WTC11 (cell line): ENCODE measurements at places on chromosomes 11 and 22. TPM values are rescaled to one million over a fixed set of nuclear protein-coding genes. Genes with fewer than 3 reads are reported as not detected.
A peak's percentile ranks its signal among the peaks of the same experiment; 100 is the strongest.

- DNase-seq = no peak
Measured at GRCh38 chr11:108253176-108253575, 30.3 kb downstream of the ATM start.

- no peak for DNase-seq
Measured at GRCh38 chr22:20881231-20881630, 22.4 kb downstream of the SNAP29 start.

DNA sequence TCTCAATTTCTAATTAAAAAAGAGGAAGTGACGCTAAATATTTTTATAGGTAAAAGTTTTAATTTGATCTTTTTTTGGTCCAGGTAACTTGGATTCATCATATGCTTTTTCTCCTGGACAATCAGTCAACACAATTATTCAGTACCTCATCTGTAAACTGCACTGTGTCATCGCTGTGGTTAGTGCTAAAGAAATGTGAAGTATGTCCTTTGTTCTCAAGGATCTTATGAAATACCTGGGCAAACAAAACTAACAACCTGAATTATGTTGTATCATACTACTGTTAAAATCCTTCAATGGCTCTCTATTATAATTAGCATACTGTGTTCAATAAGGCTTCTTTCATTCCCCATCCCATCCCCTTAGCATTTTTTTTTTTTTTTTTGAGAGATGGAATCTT, 19.9 kb upstream of the SCN3B start:
- no peak for DNase-seq

GRCh38 chr11:124179310-124179709, 3.8 kb upstream of the OR10D3 start:
- DNase-seq = no peak

GRCh38 chr22:35369996-35370395, 10.9 kb upstream of the HMOX1 start:
- no peak for DNase-seq

DNA sequence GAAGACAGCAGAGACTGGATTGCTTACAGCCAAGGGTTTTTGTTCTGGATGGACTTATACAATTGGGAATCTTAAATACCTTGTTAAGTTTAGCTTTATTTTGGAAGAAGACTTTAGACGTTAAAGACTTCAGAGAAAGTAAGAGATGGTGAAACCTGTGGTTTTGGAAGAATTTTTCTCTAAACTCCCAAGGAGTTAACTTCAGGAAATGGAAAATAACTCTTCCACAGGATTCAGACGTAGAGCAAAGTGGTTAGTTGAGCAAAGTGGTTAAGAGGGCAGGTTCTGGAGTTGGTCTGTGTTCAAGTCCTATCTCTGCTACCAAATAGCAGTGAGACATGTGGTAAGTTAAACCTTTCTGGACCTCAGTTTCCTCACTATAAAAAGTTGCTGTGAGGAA, 12.8 kb downstream of the PITPNB start:
- no peak for DNase-seq

GRCh38 chr11:44987506-44987905, 36.8 kb upstream of the TP53I11 start:
- DNase-seq = no peak

GRCh38 chr11:77379253-77379652, 77.8 kb upstream of the GDPD4 start:
- no peak for DNase-seq

DNA sequence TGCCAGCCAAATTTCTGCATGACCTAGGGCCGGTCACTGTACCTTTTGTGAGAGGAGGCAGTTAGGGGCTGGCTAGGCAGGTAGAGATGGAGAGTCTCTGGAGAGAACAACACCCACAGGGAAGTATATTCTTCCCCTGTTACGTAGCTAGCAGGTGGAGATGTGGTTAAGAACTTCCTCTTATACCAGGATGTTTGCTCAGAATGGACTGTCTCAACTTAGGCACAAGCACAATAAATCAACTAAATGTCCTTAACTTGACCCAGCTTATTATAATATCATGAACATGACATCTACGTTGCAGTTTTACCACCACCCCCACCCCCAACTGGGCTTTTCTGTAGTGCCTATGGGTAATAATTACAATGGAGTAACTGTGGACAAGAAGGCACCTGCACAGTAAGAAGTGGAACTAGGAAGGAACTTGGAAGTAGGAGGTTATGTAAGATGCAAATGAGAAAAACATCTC, 60.7 kb upstream of the MPEG1 start:
- DNase-seq = no peak

GRCh38 chr11:17634776-17635550, 84.4 kb upstream of the MYOD1 start:
- no peak for DNase-seq

DNA sequence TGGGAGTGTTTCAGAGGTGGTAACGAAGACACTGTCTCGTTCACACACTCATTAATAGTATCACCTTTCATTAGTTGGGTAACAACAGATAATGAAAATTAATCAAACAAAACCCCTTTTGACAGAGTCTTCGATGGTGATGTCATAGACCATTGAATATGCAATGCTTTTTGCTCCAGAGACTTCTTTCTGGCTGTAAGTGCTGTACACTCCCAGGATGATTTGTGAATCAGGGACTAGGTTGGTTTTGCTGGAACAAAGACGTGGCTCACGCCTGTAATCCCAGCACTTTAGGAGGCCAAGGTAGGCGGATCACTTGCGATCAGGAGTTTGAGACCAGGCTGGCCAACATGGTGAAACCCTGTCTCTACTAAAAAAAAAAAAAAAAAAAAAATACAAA, 9.5 kb upstream of the RASSF10 start:
- DNase-seq = no peak

DNA sequence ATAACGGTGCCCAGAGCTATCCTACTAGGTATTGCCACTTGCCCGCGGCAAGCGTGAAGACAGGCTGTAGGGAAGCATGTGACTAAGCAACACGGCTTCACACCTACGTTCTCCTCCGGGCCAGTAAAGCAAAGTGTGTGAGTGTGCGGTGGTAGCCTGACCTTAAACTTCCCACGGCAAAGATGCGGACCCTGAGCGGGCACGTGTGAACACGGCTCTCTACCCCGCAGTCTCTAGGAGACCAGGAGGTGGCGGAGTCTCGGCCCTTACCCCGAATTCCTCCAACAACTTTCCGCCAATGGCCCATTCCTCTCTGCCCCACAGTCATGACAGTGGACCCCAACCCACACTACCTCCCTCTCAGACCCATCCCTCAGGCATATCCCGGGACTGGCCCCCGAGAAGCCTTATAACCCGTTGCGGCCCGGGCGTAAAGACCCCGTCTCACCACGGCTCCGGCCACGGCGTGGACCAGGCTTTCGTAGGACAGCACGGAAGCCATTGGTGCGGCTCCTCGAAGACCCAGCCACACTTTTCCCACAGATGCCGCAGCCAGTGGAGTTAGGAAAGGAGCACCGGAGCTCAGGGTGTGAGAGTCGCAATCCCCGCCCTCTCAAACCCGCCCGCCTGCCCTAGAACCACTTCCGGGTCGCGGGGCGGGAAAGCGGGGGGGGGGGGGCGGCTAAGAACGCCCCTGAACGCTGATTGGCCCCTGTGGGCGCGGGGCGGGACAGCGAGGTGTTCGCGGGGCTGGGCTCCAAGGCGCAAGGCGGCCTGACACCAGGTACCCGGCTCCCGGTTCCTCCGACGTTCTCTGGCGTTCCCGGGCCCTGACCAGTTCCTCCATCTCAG, at the start of gene SLC25A17:
Gene SLC25A17 (minus strand): TSS at position 600 of the 852 bp plus-strand sequence. CDS start 98 bp downstream, at position 502.
- DNase-seq = peak; percentile 91

GRCh38 chr11:58927393-58928106, 11.7 kb upstream of the GLYATL1 start:
- DNase-seq = peak; percentile 94

DNA sequence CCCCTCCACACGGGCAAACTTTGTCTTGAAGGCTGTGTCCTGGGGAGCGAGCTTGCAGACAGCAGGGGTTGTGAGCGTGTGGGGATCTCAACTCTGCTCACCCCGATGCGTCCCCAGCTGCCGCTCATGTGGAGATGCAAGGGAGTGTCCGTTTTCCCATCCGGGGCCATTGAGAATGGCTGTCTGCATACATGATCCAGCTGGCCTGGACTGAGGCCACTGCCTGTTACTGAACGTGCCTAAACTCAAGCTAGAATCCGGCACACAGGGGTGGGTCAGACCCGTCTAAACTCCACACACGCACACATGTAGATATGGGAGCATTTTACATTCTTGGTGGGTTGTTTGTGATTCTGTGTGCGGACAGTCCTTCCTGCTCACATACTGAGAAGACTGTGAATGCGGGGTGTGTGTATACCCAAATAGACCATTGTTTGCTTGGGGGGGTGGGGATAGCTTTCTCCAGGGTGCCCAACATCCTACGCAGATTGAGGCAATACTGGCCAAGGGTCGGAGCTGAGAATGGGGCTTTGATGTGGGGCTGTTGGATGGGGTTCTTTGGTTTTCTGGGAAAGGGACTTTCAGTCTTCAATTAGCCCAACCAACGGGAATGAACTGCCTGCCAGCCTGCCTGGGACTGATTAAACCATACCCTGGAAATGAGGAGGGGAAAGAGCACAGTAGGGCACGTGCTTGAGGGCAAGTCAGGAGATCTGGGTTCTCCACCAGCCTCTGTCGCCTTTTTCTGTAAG, 60.4 kb downstream of the ST3GAL4 start:
- no peak for DNase-seq

GRCh38 chr22:44261861-44262595, 50.7 kb downstream of the SHISAL1 start:
- DNase-seq = peak; percentile 7

GRCh38 chr11:57552479-57552878, 15.0 kb downstream of the UBE2L6 start:
- no peak for DNase-seq

DNA sequence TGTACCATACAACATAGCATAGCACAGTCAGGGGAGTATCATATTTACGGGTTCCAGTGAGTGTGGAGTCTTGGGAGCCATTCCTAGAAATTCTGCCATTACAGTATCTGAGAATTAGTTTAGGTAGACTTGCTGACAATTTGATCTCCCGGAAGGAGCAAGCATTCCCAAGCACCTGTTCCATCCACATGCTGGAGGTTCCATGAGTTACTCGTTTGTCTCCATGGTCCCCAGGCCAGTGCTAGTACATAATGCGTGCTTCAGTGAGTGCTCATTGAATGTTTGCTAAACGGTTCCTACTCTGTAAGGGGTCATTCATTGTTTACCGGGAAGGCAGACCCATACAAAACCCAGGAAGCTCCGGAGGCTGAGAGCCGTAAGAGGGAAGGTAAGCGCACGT, 27.4 kb upstream of the MYOD1 start:
- DNase-seq = no peak

- DNase-seq = no peak
Measured at GRCh38 chr22:33477120-33478111, 419.2 kb upstream of the SYN3 start.

DNA sequence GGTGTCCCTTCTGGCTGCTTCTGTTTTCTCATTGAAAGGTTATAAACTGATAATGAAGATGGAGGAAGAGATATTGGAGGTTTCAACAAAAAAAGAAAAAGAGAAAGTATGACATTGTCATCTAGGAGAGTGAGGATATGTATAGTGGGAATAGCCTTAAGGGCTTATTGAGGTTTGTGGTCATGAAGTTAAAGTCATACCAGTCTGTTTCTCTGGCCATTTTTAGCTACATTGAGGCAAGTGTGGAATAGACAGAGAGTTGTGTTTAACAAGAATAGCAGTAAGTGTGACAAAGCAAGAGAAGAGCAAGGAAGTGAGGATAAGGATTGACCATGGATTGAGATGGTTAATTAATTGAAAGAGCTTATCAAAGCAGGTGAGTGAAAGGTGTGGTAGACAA, 110.4 kb downstream of the ELP4 start:
- DNase-seq = no peak

GRCh38 chr11:96257972-96258934, 84.7 kb downstream of the MAML2 start:
- no peak for DNase-seq

DNA sequence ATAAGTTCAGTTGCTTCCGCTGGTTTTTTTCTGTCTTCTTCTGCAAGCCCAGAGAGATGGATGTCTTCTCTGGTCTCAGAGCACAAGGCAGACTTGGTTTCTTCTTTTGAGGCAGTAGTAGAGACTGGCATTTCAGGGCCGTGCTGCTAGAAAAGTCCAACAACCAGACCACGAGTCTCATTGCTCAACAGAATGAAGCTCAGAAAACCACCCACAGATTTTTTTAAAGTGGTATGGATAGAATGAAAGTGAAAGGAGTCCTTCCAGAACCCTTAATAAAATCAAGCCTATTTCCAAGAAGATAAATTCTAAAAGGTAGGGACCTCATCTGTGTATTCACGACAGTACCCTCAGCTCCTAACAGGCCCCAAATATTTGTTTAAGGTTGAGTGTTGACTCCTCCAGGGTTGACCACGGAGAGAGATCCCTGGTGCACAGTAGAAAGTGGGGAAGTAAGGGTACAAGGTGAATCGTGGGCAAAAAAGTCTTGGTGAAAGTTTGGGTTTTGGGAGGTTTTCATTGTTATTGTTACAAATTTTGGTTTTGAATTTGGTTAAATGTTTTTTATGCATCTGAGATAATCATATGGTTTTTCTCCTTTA, 43.6 kb upstream of the DDX6 start:
- DNase-seq = no peak

- DNase-seq = peak; percentile 35
Measured at GRCh38 chr22:26977741-26978376, 320.5 kb downstream of the MIAT start.

The VSIG2 gene
- total RNA-seq = 0.46 to 0.79 TPM (median 0.71 TPM) in 3 replicates

The TCN1 gene
- total RNA-seq = not detected in 3 replicates

The NCF4 gene
- total RNA-seq = not detected in 3 replicates

The MS4A15 gene
- total RNA-seq = 0.09 to 0.41 TPM (median 0.39 TPM) in 3 replicates

The ADAMTS8 gene
- total RNA-seq = 9.9 to 10.4 TPM (median 10.2 TPM) in 3 replicates

The DBX1 gene
- 0.14 to 0.24 TPM (median 0.14 TPM) in 3 replicates for total RNA-seq
